ENCODE measurements at places on chromosomes 11 and 22.

- DNase-seq, result no peak
These were observed 80.0 kb downstream of the TRIM29 start for GRCh38 chr11:120057595-120058581.

DNA sequence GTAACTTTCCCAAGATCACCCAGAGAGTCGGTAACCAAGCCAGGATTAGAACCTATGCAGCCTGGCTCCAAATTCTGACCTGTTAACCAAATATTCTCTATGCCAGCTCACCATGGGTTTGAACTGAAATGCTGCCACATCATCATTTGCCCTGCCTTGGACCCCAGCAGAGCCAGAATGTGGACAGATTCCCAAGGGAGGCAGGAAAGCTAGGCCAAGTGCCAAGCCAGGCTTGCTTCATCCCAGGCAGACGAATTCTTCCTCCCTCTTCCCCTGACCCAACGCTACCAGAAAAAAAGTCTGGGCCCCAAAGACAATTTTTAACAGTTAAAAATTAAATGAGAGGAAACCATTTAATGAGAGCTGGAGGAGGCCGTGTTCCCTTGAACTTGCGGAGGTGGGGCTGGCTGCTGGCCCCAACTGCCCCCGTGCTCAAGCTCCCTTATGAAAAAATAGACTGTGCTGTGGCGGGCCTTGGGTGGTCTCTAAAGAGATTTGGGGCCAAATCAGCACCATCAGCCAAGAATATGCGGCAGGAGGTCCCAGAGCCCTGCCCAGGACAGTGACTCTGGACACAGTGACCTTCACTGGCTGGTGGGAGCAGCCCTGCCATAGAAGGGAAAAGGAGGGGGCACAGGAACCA lies 184.1 kb upstream of the SYT13 start:
- DNase-seq, result no peak

- no peak for DNase-seq
These were observed 50.8 kb downstream of the DHCR7 start for GRCh38 chr11:71397331-71397860.

DNA sequence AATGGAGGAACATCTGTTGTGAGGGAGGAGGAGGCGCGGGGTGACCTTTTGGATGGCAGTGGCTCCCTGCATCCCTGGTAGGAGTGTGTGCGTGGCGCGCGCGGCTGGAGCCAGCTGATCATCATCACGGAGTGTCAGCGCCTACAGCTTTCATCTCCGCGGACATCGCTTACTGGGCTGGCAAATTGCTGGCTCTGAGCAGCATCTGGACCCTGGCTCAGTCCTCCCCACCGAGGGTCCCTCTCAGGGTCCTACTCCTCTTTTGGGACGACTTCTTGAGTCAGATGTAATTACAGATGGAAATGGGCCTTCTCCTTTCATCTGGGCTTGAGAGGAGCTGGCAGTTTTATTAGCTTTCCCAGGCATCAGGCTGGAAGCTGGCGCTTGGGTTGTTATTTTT lies 85.3 kb downstream of the CACNA1I start:
- DNase-seq, result no peak

- DNase-seq, result no peak
These were observed 70.2 kb downstream of the DDX10 start for GRCh38 chr11:108734956-108735559.

GRCh38 chr22:30763815-30764673 lies 69.4 kb downstream of the OSBP2 start:
- no peak for DNase-seq

GRCh38 chr11:124122123-124122522 lies 6.9 kb downstream of the VWA5A start:
- no peak for DNase-seq

- peak; percentile 85 for DNase-seq
These were observed 398 bp upstream of the ATG16L2 start for GRCh38 chr11:72813740-72814285.

- DNase-seq, result no peak
These were observed 38.2 kb upstream of the ABTB2 start for GRCh38 chr11:34395916-34396550.

GRCh38 chr11:83257761-83258168 lies 28.4 kb downstream of the CCDC90B start:
- DNase-seq, result no peak

DNA sequence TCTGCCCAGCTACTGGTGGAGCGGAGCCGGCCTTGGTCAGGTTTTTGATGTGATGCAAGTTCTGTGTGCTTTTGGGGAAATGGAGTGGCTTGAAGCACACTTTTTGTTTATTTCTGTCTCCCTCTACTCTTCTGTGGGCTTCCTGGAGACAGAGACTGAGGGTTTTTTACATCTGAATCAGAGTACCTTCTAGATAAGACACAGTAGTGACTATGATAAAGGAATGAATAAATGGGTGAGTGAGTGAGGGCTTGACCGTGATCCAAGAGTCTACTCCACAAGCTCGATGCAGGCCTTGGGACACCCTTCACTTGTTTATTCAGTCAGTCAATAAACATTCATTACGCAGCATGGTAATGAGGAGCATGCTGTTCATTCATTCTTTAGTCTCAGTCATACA lies 125.7 kb downstream of the PKNOX2 start:
- DNase-seq, result no peak

GRCh38 chr22:24444729-24445466 lies 17.5 kb downstream of the ADORA2A start:
- no peak for DNase-seq

DNA sequence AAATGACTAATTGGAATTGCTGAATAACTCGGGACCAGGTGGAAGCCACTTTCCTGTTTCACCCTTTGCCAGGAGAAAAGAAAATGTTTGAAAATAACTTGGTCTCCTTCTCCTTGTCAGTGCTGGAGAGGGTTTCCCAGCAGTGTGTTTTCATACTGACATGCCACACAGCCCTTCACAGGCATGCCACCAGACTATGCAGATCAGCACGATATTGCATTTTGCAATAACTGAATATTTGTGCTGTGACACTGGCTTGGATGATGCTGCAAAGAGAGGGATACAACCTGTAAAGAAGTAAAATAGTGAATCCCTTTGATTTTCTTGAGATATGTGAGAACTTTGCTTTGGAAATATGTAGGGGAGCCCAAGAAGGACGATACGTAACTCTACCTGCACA lies 200.0 kb upstream of the NAV2 start:
- no peak for DNase-seq

GRCh38 chr11:118984825-118985224 lies 13.1 kb upstream of the CENATAC start:
- DNase-seq, result no peak

DNA sequence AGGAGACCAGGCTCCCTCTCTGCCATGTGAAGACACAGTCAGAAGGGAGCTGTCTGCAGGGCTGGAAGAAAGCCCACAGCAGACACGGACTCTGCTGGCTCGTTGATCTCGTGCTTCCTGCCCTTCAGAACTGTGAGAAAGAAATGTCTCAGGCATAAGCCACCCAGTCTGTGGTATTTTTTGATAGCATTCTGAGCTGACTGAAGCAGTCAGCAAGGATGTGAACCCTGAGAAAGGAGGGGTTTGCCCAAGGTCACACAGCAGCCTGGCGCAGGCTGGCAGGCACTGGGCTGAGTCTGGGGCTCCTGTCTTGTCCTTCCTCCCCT lies 255.1 kb upstream of the B3GAT1 start:
- no peak for DNase-seq

- DNase-seq, result no peak
These were observed 1309.6 kb upstream of the RAG2 start for GRCh38 chr11:37907436-37908218.

- DNase-seq, result no peak
These were observed 870.3 kb upstream of the RAG2 start for GRCh38 chr11:37468344-37468743.

DNA sequence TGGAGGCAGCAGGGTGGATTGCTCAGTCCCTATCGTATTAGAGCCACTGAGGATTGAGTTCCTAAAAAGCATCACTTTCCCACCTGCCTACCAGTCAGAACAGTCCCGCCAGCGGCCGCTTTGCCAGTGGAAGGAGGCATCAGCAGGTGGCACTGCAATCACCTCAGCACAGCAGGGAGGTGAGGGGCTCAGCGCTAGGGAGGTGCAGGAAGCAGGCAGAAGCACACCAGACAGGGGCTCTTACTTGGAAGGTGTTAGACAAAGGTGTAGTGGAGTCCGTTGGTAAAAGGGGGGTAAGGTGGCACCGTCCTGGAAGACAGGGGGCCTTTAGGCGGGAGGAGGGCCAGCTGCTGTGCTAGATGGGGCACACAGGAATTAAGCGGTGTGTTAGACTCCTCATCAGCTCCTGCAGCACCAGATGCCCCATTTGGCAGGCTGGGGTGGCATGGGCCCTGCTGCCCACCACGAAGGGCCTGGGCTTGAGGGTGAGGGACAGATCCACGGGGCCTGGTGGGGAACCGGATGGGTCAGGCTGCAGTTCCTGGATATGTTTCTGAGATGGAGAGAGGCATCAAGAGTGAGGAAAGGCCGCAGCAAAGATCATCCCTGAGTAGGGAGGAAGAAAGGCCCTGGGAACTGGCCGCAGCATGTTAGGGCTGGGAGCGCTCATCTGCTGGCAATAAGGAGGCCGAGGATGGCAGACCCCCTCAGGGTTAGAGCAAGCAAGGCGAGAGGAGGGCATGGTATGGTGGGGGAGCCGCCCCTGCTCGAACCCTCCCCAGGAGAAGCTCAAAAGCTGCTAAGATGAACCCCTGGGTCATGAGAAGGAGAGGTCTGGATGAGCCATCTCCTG lies 42.5 kb downstream of the C11orf58 start:
- DNase-seq, result no peak

DNA sequence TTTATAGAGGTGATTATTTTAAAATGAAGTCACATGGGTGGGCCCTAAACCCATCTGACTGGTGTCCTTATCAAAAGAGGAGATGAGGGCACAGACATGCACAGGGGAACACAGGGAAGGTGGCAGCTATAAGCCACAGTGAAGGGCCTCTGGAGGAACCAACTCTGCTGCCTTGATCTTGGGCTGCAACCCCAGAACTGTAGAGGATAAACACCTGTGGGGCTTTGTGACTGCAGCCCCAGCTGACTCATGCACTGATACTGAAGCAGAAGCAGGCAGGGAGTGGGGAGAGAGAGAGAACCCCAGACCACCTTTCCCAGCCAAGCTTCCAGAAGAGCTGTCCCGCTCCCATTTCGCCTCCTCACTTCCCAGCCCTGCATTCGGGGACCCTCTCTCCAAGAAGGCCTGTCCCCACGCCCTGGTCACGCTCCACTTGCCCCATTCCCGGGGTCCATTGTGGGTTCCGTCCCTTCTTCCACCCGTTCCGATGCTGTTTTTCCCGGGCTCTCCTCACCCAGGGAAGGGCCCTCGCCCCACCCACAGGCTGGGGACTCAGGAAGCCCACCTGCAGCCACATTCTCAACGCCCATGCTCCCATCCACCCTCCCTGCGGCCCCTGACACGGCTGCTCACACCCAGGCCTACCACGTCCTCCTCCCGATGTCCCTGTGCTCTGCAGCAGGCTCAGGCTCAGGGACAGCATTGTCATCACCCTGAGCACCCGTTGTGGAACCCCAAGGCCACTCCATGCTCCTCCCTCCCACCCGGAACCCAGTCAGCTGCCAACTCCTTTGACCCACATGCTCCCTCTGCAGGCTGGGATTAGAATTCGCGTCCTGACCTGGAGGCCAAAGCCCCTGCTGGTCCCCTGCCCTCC lies 90.8 kb upstream of the SHANK2 start:
- DNase-seq, result no peak
